ENCODE measurements at places on chromosomes 6 and 20. TPM values are rescaled to one million over a fixed set of nuclear protein-coding genes. Genes with fewer than 3 reads are reported as not detected.

GRCh38 chr6:99467509-99468106, 42.5 kb upstream of the PNISR start:
- peak; percentile 34 for DNase-seq

- no peak for DNase-seq
These were observed 179.9 kb downstream of the ZDHHC14 start for GRCh38 chr6:157560691-157561413.

DNA sequence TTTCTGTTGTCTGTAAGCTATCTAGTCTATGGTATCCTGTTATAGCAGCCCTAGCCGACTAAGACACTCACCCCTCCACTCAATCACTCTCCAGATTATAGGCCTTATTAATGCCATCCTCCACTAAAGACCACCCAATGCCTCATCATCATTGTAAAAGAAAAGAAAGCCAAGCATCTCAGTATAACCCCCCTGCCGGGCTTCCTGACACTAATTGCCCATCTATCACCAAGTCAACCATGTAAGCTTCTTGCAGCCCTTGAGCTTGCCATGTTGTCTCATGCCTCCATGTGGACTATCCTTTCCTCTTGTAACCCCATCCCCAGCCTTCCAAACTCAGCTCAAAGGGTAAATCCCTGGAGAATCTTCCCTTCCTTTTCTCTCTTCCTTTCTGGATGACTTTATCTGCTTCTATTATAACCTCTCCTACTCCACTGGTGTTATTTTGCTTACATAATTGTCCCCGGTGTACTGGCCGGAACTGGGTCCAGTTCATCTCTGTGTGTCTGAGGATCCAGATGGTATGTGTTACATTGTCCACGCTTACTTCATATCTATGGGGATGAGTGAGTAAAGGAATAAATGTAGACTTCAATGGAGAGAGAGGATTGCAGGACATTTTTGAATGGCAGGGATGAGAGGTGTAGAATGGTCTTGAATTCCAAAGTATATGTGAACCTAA, 202.9 kb upstream of the SOX4 start:
- no peak for DNase-seq

DNA sequence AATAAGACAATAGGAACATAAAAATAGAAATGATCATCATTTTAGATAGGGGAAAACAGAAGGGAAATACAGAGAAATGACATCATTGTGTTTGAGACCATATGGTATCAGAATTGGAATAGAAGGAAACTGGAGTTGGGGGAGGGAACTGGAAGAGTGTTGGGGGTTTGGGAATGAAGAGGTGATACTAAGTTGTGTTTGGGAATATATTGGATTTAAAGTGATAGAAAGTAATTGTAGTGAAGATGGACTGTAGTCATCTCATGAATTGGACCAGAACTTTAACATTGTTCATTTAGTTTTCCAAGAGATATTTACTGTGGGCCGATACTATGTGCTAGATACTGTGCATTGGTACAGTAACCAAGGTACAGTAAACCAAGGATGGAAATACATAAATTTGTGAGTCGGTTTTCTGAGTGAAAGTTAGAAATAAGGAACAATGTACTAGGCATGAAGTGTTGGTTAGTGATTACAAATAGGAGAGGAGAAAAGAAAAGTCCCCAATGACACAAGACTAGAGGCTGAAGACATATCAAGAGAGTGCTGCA, 32.3 kb downstream of the KCNQ5 start:
- no peak for DNase-seq

DNA sequence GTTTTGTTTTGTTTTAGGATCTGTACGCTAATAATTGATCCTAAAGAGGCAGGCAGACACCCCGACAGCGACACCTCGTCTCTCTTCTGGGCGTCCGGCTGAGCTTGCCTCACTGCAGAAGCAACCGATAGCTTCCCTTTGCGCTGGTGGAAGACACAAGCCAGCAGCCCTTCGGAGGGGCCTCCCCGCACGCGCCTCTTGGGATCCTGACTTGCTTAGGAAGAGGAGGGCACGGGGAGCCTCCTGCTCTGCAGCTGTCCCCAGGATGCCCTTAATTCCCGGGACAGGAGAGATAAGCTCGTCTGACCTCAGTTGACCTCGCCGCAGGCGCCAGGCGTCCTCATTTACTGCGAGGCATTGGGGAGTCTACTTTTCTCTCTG, 94.0 kb downstream of the CD83 start:
- DNase-seq = peak; percentile 95

- DNase-seq = no peak
These were observed 70.6 kb downstream of the STXBP5 start for GRCh38 chr6:147274776-147275175.

- DNase-seq = no peak
These were observed 39.6 kb upstream of the GTSF1L start for GRCh38 chr20:43766385-43766784.

DNA sequence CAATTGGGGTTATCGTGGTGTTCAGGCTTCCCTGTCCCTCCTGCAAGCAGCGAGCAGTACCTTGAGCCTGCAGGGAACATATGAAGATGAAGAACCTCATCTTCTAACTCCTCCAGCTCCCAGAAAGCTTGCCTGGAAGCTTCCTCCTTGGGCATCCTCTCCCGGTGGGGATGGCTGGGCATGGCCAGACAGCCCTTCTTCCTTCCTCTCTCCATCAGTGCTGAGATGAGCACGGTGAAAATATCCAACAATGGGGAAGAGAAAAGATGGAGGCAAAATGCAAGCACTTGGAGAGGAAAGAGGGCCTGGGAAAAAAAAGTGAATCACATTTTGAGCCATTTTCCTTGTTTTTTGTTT, 107.7 kb upstream of the FOXA2 start:
- DNase-seq = no peak

DNA sequence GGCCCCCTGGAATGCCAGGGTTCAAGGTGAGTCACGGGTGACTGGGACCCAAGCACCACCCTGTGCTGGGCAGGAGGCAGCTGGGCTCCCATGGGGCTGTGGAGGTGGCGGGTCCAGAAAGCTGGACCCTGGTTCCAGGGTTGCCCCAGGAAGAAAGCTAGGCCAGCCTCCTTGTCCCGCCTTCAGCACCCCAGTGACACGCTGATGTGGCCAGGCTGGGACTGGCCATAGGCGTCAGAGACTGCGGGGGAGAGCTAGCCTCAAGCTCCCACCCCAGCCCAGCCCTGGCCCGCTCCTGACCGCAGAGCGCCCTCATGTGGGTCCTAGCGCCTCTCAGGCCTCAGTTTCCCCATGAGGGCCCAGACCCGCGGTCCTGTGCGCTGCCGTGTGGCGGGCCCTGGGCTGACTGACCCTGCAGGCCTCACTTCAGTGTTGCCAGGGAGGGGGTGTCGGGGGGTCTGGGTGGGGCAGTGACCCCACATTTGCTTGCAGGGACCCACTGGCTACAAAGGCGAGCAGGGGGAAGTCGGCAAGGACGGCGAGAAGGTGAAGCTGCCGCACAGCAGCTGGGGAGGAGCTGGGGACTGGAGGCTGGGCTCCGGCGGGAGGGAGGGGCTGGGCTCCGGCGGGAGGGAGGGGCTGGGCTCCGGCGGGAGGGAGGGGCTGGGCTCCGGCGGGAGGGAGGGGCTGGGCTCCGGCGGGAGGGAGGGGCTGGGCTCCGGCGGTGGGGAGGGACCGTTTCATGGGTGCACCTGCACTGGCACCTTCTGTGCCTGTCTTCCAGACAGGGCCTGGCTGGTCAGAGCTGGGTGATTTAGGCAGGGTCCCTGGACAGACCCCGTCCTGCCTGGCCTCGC, 7.9 kb downstream of the COL9A3 start:
- DNase-seq = peak; percentile 85

DNA sequence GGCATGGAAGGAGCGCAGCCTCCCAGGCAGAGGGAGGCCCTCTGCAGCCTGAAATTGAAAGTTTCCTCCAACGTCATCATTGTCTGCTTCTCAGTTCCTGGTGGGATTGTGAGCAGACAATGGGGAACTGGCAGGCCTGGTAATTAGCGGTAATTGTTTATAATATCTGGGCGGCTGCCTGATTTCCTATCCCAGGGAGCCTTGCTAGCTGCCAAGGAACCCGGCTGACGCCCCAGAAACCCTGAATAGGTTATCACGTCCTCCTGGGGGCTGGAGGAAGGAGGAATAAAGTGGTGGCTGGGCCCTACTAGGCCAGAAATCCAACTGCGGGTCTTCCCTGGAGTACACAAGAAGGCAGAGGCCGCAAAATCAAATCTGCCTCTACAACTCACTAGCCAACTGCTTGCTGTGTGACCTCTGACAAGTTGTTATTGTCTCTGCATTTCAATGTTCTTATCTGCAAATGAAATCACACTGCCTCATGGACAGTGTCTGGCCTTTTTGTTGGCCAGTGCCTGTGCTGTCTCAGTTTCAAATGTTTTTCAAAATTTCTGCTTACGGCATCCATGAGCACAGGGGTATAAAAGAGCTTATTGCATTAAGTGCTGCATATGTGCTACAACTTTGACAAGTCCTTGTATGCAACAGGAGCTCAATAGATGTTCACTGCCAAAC, 16.9 kb downstream of the KCNK15 start:
- DNase-seq = peak; percentile 27

GRCh38 chr6:74805916-74806696, 399.7 kb downstream of the COL12A1 start:
- no peak for DNase-seq

DNA sequence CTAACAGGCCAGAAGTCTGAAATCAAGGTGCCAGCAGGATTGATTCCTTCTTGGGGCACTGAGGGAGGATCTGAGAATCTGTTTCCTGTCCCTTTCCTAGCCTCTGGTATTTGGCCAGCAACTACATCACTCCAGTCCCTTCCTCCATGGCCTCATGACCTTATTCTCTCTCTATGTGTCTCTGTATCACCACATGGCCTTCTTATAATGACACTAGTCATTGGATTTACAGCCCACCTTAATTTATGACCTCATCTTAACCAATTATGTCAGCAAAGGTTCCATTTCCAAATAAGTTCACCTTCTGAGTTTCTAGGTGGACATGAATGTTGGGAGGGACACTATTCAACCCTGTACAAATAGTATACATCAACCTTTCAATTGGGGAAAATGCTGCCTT, 29.3 kb downstream of the SCML4 start:
- DNase-seq = no peak

DNA sequence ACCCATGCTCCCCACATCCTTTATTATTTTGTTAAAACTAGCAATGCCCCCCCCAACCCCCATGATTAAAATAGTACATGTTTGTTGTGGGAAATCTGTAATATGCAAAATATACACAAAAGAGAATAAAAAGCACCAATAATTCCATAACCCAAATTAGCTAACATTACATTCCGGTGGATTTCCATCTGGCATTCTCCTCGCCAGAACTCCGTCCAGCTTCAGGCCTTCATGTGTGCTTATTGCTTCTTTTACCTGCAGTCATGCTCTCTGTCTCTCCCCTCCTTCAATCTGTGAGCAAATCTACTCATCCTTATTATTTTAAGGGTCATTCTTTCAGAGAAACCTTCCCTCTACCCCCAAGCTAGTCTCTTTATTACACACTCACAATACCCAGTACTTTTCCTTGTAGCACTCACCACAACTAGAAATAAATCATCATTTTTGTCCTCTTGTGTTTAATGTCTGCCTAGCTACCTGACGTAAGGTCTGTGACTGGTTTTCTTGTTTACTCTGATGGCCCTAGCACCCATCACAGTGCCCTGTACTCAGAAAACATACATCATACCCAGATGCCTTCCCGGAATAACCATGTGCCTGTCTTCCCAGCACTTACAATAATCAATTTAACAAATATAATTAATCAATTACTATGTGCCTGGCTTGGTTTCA, 25.6 kb upstream of the IER3 start:
- no peak for DNase-seq

Gene CCN5
- not detected for total RNA-seq

Gene DOK5
- total RNA-seq = 3.1 TPM

Gene OOEP
- total RNA-seq = not detected

Gene PGC
- not detected for total RNA-seq

Gene BFSP1
- not detected for total RNA-seq

Gene FYN
- 167 TPM for total RNA-seq

Gene CD93
- total RNA-seq = not detected

Gene E2F1
- total RNA-seq = 9.7 TPM

Gene GSTA2
- not detected for total RNA-seq

Gene PHACTR1
- total RNA-seq = 6.1 TPM

All from neural progenitor cell (in vitro differentiated cells).